ENCODE measurements at places on chromosomes 3 and 15.

DNA sequence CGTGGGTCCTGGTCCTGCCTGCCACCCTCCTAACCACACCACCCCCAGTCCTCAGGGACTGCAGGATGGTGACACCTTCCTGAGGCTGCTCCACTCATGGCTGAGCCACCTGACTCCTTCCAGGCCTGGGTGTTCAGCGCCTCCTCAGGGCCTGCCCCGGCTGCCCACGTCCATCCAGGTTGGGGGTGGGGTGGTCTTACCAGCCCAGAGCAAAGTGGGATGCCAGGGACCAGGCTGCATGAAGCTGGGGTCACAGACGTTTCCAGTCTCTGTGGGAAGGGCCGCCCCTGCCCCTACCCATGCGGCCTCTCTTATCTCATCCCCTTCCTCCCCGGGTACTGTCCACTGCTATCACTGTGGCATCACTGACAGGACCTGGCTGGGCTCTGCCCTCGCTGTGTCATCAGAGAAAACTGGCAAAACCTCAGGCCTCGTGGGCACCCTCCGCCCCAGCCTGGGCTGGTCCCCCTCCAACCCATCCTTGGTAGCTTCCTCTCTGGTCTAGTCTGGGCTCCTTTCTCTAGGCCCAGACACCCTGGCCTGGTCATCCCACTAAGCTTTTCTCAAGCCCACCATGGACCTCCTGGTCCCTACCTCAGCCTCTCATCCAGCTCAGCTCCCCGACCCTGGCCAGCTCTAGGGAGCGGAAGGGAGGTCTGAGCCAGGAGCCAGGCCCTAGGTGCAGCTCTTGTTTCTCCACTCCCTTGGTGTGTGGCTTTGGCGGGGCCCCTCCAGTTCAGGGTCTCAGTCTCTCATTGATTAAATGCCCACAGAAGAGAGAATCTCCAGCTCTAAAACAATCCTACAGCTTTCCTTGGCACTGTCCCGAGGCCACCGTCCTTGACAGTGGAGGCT lies 32.9 kb downstream of the WNT7A start:
- no peak for DNase-seq

GRCh38 chr3:157087780-157088600 lies 72.0 kb downstream of the CCNL1 start:
- DNase-seq = no peak

DNA sequence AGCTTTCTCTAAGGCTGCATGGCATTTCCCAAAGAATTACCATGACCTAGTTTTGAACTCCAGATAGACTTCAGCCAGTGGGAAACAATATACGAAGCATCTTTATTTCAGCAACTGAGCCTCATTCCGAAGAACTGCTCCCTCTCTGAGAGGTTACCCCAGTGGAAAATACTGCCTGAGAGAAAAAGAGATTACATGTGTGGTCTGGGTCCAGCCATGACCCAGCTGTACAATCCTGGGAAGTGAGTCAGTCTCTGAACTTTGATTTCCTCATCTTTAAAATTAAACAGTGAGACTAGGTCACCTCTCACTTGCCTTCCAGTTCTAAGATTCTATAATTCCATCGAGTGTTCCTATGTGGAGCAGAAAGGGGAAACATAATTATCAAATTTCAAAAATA lies 42.4 kb downstream of the TNIK start:
- no peak for DNase-seq

DNA sequence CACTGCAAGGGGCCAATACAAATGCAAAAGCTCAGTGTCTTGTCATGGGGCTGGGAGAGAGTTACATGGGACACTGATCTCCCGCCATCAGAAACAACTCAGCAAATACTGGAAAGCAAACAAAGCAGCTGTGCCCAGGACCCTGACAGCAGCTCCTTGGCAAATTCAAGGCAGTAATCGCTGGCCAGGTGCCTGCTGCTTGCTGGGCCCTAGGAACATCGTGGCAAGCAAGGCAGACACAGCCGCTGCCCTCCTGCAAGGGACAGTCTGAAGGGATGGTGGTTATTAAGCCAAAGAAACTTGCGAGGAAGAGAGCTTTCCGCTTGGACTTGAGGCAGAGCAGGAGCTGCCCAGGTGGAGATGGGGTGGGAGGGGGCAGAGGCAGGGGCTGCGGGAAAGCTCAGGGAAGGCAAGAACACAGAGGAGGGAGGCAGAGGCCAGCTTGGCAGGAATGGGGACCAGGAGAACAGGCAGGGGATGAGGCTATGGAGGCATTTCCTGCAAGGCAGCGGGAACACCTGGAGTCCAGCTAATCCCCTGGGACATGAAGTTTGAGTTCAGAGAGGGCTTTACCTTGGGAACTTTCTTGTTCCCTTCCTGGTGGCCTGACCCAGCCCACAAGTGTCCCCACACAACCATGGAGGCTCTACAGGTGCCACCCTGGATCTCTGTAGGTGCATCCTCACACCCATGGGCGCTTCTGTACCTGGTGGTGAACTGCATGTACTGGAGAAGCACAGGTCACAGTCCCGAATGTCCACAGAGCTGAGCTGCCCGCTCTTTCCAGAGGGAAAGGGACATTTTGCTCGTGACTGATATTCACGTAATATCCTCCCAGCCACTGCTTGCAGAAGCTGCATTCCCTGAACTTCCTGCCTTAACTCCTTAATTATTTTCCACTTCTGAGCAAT lies 78.7 kb upstream of the ATP2B2 start:
- no peak for DNase-seq

DNA sequence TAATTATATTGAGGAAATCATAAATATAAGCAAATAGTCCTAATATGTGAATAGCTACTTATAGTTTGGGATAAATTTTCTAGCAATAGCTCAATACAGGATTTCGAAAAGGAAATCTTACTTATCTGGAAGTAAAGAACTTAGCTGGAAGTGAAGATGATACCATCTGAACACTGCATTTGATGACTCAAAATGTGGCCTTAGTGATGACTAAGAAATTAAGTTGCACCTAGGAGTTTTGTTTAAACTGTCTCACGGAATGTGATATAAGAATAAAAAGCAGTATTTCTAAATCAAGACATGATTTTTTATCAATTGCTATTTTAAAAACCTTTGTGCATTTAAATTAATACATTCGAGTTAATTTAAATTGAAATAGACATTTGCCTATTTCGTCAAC lies 91.2 kb downstream of the EOMES start:
- no peak for DNase-seq

GRCh38 chr3:46095307-46095706 lies 68.0 kb upstream of the XCR1 start:
- DNase-seq = no peak

- no peak for DNase-seq
These were observed 59.4 kb upstream of the IMPG2 start for GRCh38 chr3:101379658-101380376.

GRCh38 chr15:95853350-95853749 lies 477.1 kb upstream of the NR2F2 start:
- no peak for DNase-seq

DNA sequence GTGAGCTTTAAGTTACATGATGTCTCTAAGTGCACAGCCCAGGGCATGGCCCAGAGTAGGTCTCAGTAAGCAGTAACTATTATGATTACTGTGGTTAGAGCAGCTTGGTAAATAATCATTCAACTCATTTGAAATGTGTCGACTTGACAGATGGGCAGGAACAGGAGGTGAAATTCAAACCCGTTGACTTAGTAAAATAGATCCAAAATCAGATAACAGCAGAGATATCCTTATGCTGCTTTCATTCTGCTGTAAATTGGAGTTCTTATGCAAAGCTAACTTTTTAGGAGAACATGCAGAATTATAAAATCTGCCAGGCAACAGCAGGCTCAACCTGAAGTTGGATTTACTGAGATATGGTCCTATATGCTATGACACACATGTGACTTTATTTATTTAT lies 118.7 kb upstream of the KLHL25 start:
- DNase-seq = no peak

- no peak for DNase-seq
These were observed 459.1 kb upstream of the MDFIC2 start for GRCh38 chr3:70771426-70772147.

DNA sequence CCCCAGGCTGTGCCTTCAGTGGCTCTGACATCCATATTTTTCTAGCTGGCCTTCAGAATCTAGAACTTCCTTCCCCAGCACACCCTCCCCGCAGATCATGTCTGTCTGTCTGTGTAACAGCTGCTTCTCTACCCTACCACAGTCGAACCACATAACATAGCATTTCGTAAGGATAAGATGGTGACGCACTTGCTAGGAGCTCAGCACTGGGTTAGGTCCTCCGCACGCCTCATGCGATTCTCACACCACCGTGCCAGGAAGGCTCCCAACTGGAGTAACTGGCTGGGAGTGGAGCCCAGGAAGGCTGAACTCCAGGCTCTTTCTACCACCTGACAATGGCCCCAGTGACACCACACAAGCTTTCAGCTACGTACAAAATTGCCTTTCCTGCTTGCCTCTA lies 168.6 kb downstream of the STT3B start:
- DNase-seq = no peak

- no peak for DNase-seq
These were observed 777 bp upstream of the SLC51A start for GRCh38 chr3:196215493-196216020.

Measured in stimulated activated CD4-positive, alpha-beta T cell treated with anti-CD3 and anti-CD28 coated beads, Interleukin-4, amount 100 ng/mL, for 48 hours (primary cell).